ENCODE measurements at places on chromosomes 1 and 21.

DNA sequence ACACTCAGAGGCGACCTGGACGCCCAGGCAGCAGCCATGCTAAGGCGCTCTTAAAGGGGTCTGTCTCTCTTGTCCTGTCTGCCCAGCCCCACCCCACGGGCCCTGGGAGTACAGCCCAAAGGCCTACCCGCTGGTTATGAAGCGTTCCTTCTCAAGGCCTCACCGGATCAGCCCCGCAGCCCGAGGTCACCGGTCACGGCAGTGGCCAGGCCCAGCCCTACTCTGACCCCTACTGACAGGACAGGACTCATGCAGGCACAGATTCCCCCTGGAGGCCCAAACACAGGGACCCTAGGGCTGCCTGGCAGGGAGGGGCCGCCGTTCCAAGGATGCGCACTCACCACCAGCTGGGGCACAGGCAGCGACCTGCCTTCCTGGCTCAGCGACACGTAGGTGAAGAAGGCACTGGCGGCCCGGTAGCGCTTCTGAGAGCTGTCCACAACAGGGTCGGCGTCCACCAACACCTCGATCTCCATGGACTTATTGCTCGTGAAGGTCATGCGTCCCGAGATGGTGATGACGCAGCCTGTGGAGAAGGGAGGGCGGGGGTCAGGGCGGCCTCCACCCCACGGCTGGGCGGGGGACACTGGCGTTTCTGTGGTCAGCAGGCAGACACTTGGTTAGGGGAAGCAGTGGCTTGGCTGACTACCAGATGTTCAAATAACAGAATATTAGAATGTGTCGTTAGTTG is 20.0 kb upstream of the GPR153 start:
- DNase-seq, result no peak

- no peak for DNase-seq
Measured at GRCh38 chr1:77461691-77462090, 179.9 kb downstream of the AK5 start.

DNA sequence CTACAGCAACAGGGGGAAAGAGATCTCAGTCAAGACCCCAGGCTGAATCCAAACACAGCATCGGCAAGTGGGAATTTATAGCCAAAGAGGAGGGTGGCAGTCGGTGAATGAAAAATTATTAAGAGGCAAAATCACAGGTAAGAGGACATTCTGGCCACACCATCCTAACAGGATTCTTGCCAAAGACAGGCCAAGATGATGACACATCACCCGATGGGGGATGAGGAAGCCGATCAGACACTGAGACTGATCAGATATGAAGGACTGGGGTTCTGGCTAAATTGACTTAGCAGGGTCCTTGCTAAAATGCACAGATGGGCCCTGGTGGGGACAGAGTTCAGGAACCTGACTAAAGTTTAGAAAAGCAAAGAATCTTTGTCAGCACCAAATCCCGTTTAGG is 402.2 kb downstream of the SMYD3 start:
- no peak for DNase-seq

GRCh38 chr1:41535716-41536115 is 51.2 kb upstream of the EDN2 start:
- DNase-seq, result no peak

DNA sequence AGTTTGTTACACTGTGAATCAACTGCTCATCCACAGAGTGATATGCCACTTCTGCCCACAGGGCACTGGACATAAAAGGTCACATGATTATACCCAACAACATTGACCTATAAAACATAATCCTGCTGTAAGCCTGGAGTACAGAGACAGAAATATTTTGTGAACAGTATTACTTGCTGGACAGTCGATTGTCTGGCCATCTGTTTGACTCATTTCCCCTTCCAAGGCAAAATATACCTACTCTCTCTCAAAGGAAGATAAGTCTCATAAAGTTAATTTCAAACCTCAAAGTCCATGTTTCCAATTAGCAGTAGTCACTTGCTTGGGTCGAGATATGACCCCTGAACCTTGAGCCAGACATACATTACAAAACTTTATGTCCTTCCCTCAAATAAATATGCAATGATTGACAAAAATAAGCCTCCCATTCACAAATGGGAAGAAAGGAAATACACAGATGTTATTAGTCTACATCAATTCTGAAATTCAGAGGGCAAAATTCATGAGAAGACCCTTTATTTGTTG is 39.3 kb upstream of the RGS18 start:
- DNase-seq, result no peak

- DNase-seq, result peak; percentile 3
Measured at GRCh38 chr1:147890177-147890790, 12.3 kb upstream of the GJA8 start.

- no peak for DNase-seq
Measured at GRCh38 chr21:29371464-29371863, 72.7 kb downstream of the BACH1 start.

DNA sequence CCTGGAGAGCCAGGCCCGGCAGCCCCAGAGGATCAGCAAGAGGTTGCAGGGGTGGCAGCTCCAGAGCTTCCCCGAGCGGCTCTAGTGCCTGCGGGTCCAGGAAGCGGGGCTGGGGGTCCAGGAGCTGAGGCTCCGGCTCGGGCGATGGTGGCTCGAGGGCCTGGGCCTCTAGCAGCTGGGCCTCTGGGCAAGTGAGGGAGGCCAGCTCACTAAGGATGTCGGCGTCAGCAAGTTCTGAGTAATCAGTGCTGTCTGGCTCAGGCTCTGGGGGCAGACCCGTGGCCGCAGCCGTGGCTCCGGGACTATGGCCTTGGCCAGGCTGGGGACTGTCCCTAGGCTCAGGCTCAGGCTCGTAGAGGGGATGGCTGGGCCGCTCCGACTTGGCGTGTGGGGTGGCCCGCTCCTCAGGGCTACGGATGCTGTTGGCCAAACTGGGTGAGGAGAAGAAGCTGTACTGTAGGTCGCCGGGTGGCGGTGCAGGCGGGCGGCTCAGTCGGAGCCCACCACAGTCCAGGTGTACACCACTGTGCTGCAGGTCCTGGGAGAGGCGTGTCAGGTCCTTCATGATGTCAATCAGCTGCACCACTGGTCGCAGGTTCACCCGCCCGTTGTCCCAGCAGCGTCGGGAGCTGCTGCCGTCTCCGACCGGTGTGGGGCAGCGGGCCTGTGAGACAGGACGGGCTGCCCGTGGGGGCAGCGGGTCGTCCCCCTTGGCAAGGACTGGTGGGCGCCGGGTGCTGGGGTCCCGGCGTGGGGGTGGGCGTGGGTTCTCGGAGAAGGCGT is 52.6 kb downstream of the AHDC1 start:
- DNase-seq, result no peak

GRCh38 chr1:181603735-181604410 is 120.6 kb downstream of the CACNA1E start:
- DNase-seq, result no peak

- no peak for DNase-seq
Measured at GRCh38 chr1:231934797-231935196, 308.2 kb downstream of the DISC1 start.

DNA sequence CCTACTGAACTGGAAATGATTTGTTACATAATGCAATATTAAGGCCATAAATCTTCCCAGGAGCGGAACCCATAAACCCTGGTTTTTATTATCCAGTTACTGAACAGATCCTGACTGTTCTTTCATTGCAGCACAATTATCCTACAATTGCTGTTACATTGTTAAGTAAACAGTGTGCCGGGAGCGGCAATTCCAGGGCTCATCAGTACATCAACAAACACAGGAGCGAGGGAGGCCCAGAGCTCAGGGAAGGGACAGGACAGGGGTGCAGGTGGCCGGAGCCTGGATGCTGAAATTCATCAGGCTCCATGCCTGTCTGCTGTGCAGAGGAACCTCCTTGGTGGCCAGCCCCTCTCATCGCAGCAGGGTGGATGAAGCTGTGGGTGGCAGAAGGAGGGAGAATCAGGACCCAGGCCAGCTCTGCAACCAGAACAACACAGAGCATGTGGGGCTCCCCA is 544.7 kb downstream of the NPHP4 start:
- DNase-seq, result no peak

GRCh38 chr1:167563579-167564246 is 10.2 kb upstream of the CREG1 start:
- no peak for DNase-seq

DNA sequence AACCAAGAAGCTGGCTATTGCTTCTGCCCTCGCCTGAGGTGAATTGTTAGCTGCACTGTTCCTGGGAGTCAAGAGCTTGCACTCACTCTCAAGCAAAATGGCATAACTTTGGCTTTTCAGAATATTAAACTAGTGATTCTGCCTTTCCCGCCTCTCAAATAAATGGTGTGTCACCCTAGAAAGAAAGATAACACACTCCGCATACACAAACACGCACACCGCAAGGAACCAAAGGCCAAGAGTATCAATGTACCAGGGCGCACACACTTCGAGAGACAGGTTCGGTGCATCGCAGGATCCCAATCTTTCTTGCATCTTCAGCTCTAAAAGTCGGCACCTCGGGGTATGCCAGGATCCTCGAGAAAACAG is 470 bp upstream of the RTCA start:
- peak; percentile 5 for DNase-seq

GRCh38 chr1:211684791-211685190 is 9.4 kb upstream of the NEK2 start:
- DNase-seq, result no peak

- no peak for DNase-seq
Measured at GRCh38 chr21:41624674-41625310, 116.8 kb upstream of the TMPRSS2 start.

DNA sequence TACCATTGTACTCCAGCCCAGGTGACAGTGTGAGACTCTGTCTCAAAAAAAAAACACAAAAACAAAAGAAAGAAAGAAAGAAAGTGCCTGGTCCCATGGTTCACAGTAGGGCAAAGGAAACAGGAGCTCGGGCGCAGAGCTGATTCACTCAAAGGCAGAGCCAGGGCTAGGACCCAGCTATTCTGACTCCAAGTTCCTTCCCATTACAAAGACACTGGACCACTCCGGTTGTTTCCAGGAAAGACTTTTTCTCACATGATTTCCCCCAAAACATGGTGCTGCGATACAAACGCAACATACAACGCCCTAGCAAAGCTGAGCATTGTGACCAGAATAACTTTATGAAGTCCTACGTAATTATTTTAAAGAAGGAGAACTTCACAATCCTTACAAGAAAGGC is 10.7 kb downstream of the ABCG1 start:
- DNase-seq, result no peak

GRCh38 chr1:161217831-161218230 is 2.7 kb downstream of the FCER1G start:
- DNase-seq, result no peak

- DNase-seq, result no peak
Measured at GRCh38 chr1:7380712-7381111, 390.4 kb upstream of the VAMP3 start.

DNA sequence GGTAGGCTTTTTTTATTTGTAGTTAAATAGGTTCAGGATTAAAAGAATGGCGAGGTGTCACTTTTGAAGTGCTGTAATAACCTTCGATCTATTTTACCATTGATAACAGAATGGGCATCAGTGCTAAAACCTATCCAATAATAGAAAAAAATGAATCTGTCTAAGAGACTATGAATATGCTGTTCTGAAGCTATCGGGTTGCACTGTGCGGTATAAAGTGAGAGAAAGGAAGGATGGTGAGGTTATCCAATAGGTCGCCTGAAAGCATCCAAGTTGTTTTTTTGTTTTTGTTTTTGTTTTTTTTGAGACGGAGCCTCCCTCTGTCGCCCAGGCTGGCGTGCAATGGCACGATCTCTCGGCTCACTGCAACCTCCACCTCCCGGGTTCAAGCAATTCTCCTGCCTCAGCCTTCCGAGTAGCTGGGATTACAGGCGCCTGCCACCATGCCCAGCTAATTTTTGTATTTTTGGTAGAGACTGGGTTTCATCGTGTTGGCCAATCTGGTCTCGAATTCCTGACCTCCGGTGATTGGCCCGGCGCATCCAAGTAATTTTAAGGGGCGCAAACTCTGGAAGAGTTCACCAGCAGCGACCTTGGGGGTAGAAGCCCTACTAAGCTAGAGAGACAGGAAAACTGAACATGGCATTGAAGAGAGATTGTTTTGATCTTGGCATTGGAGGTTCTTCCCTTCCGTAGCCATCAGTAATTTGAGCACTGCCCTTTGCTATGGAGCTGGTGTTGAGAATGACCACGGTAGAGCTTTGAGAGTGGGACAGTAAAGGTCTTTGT is 8.7 kb upstream of the MDM4 start:
- DNase-seq, result no peak

DNA sequence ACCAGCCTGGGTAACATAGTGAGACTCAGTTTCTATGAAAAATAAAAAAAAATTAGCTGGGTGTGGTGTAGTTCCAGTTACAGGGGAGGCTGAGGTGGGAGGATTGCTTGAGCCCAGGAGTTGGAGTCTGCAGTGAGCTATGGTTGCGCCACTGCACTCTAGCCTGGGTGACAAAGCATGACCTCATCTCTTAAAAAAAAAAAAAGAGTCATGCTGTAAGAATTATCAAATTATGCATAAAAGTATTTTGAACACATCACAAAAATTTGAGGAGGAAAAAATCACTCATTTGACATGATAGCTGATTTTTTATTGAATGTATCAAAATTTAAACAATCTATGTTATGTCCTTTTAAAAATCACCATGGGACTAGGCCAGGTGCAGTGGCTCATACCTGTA is 17.8 kb downstream of the CCDC30 start:
- no peak for DNase-seq

Data from fibroblast of skin of left quadriceps (primary cell).